ENCODE measurements at places on chromosomes 4 and X. TPM values are rescaled to one million over a fixed set of nuclear protein-coding genes. Genes with fewer than 3 reads are reported as not detected.

Gene RHOXF1
- polyA plus RNA-seq, result not detected

Gene SAP30
- polyA plus RNA-seq, result 10.1 TPM

Gene CXorf49B
- not detected for polyA plus RNA-seq

GRCh38 chrX:72539822-72540221 lies 32.8 kb downstream of the HDAC8 start:
- DNase-seq, result peak; percentile 51

DNA sequence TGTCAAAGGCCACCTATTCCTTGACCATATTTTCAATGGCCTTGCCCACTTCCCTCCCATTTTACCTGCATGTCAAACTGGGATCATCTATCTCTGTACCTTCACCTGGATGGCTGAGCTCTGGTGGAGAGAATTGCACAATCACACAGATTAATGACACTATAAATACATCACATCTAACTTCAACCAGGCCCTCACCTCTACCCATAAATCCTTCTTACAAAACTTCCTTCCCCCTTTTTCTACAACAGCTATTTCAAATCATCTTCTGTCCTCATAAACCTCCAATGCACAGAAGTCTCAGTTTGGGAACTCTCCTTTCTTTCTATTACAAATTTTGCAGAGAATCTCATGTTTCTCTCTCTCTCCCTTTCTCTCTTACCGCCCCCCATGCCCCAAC lies 9.2 kb downstream of the PALLD start:
- DNase-seq, result no peak

GRCh38 chr4:151659601-151660364 lies 101.0 kb downstream of the GATB start:
- peak; percentile 35 for DNase-seq

DNA sequence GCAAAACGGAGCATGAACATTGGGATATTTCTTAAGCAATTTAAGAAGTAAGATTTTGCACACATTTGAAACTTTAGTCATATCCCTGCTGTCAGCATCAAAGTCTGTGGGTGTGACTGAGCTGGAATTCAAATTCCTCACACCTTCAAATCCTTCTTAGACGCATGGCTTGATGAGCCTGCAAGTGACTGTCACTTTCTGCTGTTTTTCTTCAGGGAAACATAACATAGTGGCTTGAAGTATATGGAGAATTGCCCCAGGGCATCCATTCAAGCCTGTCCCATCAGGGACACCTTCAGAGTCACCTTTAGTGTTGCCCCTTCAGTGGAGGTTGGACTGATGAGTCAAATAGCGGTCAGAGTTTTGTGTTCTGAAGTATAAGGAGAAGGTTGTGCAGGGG lies 17.4 kb downstream of the FHDC1 start:
- DNase-seq, result no peak

GRCh38 chrX:114952696-114953095 lies 64.7 kb downstream of the IL13RA2 start:
- no peak for DNase-seq

DNA sequence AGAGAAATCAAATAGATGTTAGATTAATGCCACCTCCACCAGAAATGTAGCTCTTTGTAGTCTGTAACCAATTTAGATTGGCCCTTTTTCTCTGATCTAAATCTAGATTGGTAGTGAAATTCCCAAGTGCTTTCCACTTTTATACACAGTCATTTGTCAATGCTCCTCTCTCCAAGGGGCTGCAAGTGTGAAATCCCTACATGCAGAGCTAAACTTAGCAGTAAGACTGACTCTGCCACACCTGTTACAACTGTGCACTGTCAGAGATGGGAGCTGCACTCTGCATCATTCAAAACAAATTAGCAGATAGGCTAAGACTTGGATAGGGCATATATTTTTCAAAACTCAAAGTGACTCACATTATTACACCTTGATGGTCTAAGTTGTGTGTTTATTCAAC lies 9.1 kb downstream of the SERTM2 start:
- DNase-seq, result peak; percentile 2

GRCh38 chr4:105808750-105809041 lies 86.6 kb upstream of the NPNT start:
- no peak for DNase-seq
